IPS-NIHi11 (cell line): ENCODE measurements at places on chromosomes 3 and 15.
A peak's percentile ranks its signal among the peaks of the same experiment; 100 is the strongest.

GRCh38 chr15:55588815-55589115 lies 620 bp upstream of the PYGO1 start:
- no peak for DNase-seq

DNA sequence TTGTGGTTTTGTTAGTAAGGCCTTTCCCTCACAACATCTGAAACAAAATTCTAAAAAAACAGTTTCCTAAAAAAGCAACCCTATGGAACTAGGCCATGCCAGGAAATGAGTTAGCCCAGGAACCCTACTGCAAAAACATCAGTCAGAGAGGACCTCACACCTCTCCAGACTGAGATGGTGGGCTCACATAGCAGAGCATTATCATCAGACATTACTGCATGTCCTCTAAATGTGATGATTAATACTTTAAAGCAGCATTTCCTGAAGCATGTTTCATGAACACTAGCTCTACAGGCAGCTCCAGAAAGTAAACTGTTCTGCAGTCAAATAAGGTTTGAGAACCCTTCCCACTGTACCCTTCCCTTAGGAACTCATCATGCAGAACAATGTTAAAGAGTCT lies 232.3 kb upstream of the MRPL3 start:
- no peak for DNase-seq

GRCh38 chr3:114902691-114903101 lies 244.4 kb downstream of the ZBTB20 start:
- DNase-seq: peak; percentile 28

DNA sequence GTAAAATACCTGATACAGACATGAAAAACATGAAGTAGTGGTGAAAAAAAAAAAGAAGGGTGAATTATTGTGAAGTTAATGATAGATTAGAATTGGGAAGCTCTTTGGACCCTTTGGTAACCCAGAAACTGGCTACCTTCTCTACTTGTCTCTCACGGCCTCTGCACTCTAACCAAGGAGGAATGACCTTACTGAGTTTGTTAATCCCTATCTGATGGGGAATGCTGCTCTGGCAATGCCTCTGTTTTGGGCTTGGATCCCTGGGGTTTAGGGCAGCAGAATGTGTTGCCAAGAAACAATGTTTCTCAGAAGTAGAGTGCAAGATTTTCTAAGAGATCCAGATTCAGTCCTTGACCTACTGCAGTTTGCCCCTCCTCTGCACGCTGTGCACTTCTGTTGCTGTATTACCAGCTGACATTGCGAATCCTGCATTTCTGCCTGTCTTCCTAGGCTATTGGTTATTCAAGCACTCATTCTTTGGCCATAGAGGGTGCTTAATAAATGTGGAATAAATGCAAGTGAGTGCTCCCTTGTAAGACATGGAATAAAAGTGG lies 49.2 kb upstream of the MAP3K13 start:
- no peak for DNase-seq

GRCh38 chr3:134877788-134878187 lies 82.7 kb downstream of the EPHB1 start:
- DNase-seq: no peak

DNA sequence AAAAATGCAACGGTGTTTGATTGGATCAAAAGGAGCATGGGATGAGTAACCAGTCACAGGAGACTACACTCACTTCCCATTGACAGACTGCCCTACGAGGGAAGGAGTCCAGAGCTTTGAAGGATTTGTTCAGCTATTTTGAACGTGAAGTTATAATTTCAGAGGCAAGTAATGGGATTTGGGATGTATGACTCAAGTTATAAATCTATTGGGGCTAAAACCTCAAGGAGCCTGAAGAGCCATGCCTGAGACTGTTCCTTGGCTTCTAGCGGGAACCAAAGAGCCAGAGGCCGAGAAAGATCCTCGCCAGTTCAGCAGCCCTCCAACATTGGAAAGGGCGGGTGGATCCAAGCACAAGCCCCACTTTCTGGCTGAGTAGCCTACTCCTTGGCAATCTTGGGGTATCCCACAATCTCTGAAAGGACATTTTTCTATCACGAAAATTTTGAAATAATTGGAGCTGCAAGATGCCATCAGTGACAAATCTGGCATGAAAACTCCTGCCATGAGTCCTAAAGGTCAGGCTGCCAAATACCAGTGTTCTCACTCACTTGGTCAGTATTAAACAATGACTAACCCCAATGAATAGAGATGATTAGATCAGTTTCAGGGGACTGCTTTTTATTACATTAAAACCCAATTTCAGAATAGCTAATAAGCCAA lies 48.6 kb upstream of the SLCO2A1 start:
- no peak for DNase-seq

GRCh38 chr3:178170698-178171535 lies 365.3 kb upstream of the KCNMB2 start:
- no peak for DNase-seq

DNA sequence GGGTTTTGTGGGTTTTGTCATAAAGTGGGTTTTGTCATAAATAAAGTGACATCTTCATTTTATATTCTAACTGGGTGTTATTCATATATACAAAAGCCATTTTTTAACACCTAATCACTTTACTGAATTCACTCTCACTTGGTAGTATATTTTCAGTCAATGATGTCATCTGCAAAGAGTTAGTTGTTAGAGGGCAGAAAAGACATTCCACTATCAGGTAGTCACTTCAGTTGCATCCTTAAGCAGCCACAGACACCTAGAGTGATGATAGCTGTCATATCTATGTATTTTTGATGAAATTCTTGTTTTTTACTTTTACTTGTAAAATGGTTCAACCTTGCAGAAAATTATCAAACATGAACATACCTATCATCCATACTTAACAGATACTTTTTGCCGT lies 89.0 kb downstream of the DHX36 start:
- no peak for DNase-seq

GRCh38 chr15:80154336-80154735 lies 1.5 kb downstream of the FAH start:
- DNase-seq: no peak

GRCh38 chr15:50687302-50687902 lies 805 bp upstream of the TRPM7 start:
- no peak for DNase-seq

GRCh38 chr3:99542767-99543518 lies 95.5 kb upstream of the COL8A1 start:
- DNase-seq: no peak

DNA sequence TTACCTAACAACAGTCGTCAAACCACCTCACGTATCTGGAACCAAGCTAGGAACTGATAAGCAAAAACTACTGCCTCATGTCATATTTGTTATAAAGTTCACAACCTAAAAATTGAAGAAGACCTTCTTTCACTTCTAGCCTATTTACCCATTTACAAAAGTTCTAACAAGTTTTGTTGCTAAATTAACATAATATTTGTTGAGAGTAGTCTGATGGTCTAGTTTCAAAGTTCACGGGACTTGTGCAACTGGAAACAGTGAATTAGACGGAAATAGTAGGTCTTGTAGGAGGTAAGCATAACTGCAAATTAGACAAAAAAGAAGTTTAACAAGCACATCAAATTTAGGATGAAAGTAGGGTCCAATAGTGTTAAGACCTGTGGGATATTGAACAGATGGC lies 51.9 kb downstream of the CCR4 start:
- no peak for DNase-seq

- DNase-seq: no peak
Measured at GRCh38 chr3:48628277-48629017, 6.8 kb downstream of the SLC26A6 start.

GRCh38 chr3:63351159-63352007 lies 73.3 kb downstream of the SYNPR start:
- DNase-seq: peak; percentile 51

- DNase-seq: peak; percentile 11
Measured at GRCh38 chr3:29486096-29486495, 205.2 kb downstream of the RBMS3 start.

DNA sequence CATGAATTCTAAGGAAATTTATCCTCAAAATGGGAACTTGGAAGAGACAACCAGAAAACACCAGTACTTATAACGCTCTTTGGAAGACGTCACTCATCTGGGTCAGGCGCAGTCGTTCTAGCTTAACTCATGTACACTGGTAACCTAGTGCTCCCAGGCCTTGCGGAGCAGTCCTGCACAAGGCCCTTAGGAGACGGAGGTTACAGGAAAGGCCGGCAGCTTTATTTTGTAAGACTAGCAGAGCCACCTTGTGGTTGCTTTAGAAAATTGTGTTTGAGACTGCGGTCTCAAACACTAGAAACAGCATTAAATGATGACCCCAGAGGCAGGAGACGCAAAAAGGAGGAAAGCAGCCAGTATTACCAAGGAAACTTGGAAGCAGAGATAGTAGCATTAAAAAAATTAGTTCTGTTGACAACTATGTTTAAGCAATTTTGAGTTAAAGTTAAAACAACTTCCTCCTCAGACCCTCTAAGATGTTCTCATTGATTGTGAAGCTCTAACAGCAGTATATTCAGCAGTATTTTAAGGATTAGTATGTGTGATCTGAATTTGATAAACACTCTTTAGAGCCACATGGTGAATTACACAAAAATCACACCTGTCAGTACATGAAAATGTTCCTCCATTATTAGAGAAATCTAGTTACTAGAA lies 141.9 kb upstream of the C2CD4B start:
- peak; percentile 82 for DNase-seq

- DNase-seq: no peak
Measured at GRCh38 chr3:77939726-77940125, 899.8 kb downstream of the ROBO2 start.

DNA sequence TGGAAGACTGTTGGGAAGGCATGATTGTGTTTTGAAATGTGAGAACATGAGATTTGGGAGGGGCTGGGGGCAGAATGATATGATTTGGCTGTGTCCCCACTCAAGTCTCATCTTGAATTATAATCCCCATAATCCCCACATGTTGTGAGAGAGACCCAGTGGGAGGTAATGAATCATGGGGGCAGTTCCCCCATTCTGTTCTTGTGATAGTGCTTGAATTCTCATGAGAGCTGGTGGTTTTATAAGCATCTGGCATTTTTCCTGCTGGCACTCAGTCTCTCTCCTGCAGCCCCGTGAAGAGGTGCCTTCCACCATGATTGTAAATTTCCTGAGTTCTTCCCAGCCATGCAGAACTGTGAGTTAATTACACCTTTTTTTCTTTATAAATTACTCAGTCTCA lies 430.5 kb downstream of the OTOL1 start:
- DNase-seq: no peak

DNA sequence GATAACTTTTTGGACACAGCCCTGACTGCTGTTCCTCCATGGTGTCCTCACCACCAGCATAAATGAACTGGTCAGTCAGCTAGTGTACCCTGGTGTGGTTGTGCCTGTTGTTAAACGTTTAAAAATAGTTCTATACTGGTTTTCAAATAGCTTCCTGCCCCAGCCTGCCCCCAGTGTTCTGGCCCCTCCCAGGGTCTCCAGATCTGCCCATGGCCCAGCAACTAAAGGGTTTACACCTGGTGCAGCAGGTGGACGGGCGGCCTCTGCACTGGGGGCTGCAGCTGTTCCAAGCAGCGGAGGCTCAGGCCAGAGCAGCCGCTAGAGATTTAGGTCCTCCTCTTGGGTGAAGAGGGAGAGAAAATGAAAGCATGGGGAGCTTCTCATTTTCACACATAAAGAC lies 6.1 kb upstream of the NR2E3 start:
- DNase-seq: no peak

- DNase-seq: no peak
Measured at GRCh38 chr15:51935466-51936104, 36.0 kb downstream of the LEO1 start.

DNA sequence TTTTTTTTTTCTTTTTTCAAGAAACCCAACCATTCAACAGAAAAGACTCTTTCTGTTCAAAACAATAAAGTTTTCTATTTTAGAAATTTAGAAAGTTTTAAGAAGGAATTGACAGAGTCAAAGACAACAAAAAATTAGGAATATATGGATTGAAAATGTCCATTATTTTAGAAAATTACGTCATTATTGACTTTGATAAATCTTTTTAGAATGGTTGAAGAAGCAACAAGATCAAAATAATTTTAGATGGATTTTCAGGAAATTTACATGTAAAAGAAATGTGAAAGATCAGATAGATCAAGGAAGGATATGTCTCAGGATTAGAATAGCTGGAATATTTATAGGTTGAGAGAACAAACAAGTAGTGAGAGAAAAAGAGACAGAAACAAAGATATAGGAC lies 8.4 kb upstream of the KCNH8 start:
- no peak for DNase-seq

DNA sequence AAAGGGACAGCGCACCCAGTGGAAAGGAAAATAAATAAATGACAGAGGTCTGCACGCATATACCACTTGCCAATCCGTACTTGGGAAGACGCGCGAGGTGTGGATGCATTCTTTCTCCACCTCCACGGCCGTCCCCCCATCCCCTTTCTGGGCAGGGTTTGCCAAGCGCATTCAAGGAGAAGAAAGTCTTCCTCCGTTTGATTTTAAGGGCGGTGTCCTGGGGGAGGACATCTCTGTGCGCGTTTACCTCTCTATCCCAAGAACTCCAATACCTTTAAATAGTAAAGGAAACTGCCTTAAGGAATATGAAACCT lies 576 bp upstream of the MB21D2 start:
- DNase-seq: no peak

GRCh38 chr3:156611870-156612494 lies 57.1 kb upstream of the SSR3 start:
- no peak for DNase-seq

- no peak for DNase-seq
Measured at GRCh38 chr3:33124638-33125037, 10.8 kb downstream of the CRTAP start.

DNA sequence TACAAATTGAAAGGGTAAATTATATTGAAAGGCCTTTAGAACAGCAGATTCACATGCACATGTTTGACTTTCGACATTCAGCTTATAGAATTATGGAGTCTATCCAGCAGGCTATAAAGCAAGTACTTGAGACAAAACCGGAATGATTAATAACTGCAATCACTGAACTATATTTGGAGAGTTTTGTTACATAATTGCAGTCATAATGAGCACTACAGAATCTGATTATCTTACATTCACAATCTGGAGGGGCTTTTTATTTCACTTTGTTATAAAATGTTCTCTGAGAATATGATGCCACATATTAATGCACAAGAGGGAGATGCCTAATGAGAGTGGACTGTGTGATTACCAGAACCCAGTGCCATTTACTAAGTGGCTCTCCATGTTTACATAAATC lies 64.3 kb downstream of the NSUN3 start:
- no peak for DNase-seq

GRCh38 chr3:45109771-45110508 lies 36.2 kb downstream of the CDCP1 start:
- DNase-seq: no peak

- DNase-seq: no peak
Measured at GRCh38 chr3:6655275-6655674, 205.6 kb upstream of the GRM7 start.

GRCh38 chr3:147038481-147038880 lies 367.9 kb downstream of the ZIC4 start:
- no peak for DNase-seq
